ENCODE measurements at places on chromosomes 5 and 9. TPM values are rescaled to one million over a fixed set of nuclear protein-coding genes. Genes with fewer than 3 reads are reported as not detected.
A peak's percentile ranks its signal among the peaks of the same experiment; 100 is the strongest.

DNA sequence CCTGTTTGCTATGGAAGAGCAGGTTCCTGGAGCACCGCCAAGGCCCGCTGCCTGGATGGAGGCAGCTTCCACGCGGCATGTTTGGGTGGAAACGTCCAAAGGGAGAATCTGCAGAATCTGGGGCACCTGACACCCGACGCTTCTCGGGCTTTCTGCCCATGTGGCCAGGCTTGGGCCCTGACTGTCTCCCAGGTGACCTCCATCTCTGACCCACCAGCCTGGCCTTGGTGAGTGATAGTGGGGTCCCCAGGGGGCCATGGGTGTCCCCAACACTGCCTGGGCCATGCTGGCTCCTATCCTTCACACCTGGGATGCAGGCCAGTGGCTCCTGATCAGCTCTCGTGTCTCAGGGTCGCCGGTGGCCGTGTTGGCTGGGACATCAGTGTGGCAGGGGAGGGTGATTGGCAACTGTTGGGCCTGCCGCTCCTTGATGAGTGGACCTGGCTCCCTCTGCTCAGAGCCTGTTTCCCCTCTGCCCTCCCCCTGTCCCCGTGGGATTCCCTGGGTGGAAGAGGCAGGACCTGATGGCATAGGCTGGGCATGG lies 34.0 kb downstream of the GLT6D1 start:
- DNase-seq: no peak

DNA sequence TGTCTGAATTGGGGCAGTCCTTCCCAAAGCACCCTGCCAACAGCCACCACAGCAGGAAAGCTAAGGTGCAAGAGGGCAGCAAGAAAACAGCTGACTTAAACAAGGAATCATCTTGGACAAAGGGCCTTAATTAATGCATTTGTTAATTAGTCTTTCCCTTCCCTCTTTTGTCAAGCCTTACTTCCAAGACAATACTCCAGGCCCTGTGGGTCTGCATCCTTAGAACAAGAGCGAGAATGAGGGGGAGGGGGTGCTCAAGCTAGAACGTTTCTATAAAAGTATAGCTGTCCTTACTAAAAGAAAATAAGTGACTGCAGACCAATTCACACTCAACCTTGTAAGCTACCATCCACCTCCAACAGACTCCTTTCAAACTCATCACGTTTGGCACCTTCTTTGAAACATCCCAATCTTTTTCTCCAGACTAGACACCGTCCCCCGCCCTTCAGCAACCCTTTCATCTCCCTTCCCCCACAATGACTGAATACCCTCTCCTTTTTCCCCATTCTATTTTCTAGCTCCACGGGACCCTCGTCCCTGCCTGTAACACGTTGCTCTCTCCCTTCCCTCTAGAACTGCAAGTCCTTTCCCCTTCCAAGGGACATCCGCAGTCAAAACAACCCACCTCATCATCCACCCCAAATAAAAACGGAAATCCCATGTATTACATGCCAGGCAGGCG lies 85.7 kb upstream of the RNF38 start:
- peak; percentile 36 for DNase-seq

GRCh38 chr9:34985311-34985899 lies 4.1 kb upstream of the DNAJB5 start:
- peak; percentile 72 for DNase-seq

- DNase-seq: peak; percentile 56
Observed at GRCh38 chr5:15500325-15501001, 483 bp downstream of the FBXL7 start.

DNA sequence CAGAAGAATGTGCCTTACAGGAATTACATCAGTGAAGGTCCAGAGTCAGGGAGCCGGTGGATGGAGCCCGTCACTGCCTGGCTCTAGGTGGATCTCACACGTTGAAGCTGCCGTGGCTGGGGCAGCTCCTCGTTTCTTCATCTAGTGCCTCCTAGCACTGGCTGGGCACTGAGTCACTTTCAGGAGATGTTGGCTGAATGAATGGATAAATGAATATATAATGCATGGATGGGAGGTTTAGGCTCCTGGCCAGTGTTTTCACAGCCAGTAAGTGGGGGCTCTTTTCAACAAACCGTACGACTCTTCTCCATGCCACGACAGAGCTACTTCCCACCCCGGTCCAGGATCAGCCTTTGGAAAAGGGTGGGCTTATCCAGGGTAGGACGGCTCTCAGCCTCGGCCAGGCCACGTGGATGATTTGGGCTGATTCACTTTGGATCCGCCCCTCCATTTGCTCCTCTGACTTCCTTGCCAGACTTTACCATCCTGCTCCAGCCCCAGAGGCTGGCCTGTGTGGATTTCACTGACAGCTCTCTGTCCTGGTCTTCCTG lies 1.3 kb upstream of the SH3PXD2B start:
- DNase-seq: peak; percentile 67

The SPRY4 gene
- polyA plus RNA-seq: 9.3 TPM

The NIPAL4 gene
- 0.10 TPM for polyA plus RNA-seq

The POU4F3 gene
- polyA plus RNA-seq: 0.10 TPM
